Prostate gland (tissue), 2 donors: ENCODE measurements at places on chromosomes 3 and 15. TPM values are rescaled to one million over a fixed set of nuclear protein-coding genes. Genes with fewer than 3 reads are reported as not detected.

GRCh38 chr15:69585937-69586336 lies 133.3 kb downstream of the RPLP1 start:
- no peaks in the 10 kb centered on the region for H3K4me1 ChIP-seq
- H3K27ac ChIP-seq = no peak overlapping the region
- no peaks in the 10 kb centered on the region for H3K36me3 ChIP-seq
- no peak overlapping the region for H3K4me3 ChIP-seq
- H3K27me3 ChIP-seq = no peaks in the 10 kb centered on the region
- DNase-seq = no peak

- DNase-seq = no peak
- no peak overlapping the region for H3K4me3 ChIP-seq
- H3K4me1 ChIP-seq = no peaks in the 10 kb centered on the region
- H3K27ac ChIP-seq = no peak overlapping the region
Measured at GRCh38 chr3:61686228-61686648, 124.9 kb downstream of the PTPRG start.

DNA sequence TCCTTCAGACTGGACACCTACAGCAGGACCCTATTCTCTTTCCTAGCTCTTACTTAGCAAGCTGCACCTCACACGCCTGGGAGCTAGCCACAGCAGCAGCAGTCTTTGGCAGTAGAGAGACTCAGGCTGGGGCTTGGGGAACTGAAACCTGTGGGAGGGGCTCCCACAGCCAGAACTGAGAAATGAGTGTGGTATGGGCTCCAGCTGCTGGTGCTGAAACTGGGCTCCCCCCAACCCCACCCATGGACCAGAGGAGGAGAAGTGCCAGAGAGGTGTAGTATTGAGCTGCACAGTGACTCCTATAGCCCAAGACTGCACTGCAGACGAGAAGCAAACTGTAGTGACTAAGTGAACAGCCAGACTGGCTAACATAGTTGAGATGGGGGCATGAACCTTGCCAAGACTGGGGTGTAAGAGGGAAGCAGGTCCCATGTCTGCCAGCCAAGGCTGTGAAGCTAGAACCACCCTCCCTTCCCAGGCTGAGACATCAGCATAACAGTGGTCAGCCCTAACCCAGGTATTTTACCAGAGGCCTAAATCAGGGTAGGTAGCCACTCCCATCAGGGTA lies 62.5 kb downstream of the MYO5A start:
- no peak for DNase-seq
- H3K27me3 ChIP-seq = no peaks in the 10 kb centered on the region
- no peaks in the 10 kb centered on the region for H3K36me3 ChIP-seq

The CPN2 gene
- total RNA-seq = 1.3 TPM

The OSTN gene
- not detected for total RNA-seq

- no peaks in the 10 kb centered on the region for H3K27me3 ChIP-seq
- H3K27ac ChIP-seq = no peak overlapping the region
- H3K4me3 ChIP-seq = no peak overlapping the region
- H3K36me3 ChIP-seq = no peaks in the 10 kb centered on the region
Measured at GRCh38 chr3:65342084-65342683, 654.4 kb upstream of the ADAMTS9 start.

The PML gene
- 67.5 TPM for total RNA-seq

The GOLGA6L26 gene
- not detected for total RNA-seq

DNA sequence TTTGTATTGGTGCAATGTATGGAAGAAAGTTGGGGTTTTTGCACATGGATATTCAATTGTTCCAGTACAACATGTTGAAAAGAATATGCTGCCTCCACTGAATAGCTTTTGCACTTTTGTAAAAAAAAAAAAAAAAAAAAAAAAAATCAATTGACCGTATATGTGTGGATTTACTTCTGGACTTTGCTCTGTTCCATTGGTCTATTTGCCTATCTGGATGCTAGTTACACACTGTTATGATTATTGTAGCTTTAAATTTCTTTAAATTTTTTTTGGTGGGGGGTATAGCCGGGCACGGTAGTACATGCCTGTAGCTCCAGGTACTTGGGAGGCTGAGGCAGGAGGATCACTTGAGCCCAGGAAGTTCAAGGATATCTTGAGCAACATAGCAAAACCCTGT lies 52.5 kb downstream of the RPL39L start:
- no peaks in the 10 kb centered on the region for H3K27me3 ChIP-seq
- DNase-seq = no peak
- no peak overlapping the region for H3K4me3 ChIP-seq
- no peak overlapping the region for H3K27ac ChIP-seq
- H3K4me1 ChIP-seq = no peaks in the 10 kb centered on the region
- H3K36me3 ChIP-seq = no peaks in the 10 kb centered on the region

DNA sequence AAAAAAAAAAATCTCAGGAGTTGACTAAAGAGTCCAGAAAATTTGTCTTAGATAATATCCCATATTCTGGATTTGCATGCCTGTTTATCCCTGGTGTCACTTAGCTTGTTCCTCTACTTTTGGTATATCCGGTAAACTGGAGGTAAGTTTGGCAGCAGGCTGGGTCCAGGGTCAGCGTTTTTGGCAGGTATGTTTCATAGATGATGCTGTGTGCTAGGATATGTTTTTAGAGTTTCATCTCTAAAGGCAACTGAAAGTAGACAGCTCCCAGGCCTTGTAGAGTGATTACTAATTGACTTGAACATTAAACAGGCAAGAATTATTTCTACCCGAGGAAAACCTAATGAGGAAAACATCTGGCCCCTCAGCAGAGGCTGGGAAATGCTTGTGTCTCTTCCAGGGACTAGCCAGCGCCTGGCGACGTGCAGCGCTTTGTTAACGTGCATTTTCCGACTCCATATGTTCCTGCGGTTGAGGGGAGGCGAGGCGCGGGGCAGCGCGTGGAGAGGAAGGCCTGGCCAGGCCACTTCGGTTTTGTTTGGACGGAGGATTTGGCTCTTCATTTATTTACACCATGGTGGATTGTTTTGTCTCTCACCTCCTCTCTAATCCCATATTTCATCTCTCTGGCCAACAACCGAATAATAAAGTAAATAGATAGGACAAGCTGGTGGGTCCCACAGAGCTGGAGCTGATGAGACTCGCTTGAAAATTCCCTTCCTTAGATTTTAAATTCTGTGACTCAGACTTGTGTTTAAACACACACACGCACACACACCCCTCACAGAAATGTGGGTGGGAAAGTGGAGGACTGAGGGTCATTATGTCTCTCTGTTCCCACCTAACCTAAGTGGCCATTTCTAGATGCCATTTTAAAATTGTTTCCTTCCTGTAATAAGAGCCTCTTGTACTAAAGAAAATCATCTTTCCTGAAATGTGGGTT lies 65.3 kb downstream of the ASB7 start:
- H3K4me1 ChIP-seq = no peaks in the 10 kb centered on the region
- H3K27ac ChIP-seq = no peak overlapping the region
- H3K27me3 ChIP-seq = no peaks in the 10 kb centered on the region

The SLC12A1 gene
- total RNA-seq = not detected
